OCI-LY7 (cell line): ENCODE measurements at places on chromosomes 11 and 22.

- no peak for DNase-seq
Observed at GRCh38 chr11:120056301-120057027, 81.4 kb downstream of the TRIM29 start.

- DNase-seq: no peak
Observed at GRCh38 chr22:39818094-39818493, 75.5 kb downstream of the ENTHD1 start.

DNA sequence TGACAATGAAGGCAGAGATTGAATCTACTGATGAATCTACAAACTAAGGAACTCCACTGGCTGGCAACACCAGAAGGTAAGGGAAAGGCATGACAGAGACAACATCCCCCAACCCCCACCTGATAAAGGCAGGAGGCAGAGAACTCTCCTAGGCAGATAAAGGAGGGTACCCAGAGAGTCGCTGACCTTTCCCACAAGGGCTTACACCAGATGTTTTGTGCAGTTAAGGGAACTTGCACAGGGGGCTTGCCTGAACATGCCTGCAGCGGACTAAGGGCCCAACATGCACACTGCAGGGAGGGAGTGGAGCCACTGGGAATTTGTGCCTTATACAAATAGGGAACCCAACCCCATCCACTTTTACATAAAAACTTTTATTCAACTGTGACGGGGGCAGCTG, 1996.9 kb upstream of the RAG2 start:
- no peak for DNase-seq

DNA sequence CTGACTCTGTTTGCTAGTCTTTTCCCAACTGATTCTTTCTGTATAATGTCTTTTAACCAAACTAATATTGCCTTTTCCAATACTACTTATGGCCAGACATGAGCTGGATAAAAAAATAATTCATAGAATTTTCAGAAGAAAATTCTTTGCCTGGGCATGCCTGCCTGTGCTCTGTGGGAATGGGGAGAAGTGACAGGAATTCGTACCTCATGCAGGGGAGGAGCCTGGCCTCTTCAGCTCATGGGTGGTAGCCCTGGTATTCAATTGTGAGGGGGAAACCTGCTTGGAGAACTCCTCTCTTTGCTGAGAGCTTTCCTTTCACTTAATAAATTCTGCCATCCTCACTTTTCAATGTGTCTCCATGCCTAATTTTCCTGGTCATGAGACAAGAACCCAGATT, 928.8 kb downstream of the FAM181B start:
- DNase-seq: no peak

- DNase-seq: no peak
Observed at GRCh38 chr11:15215005-15215404, 100.3 kb downstream of the INSC start.

- DNase-seq: no peak
Observed at GRCh38 chr22:39129081-39129480, 23.4 kb downstream of the CBX7 start.

DNA sequence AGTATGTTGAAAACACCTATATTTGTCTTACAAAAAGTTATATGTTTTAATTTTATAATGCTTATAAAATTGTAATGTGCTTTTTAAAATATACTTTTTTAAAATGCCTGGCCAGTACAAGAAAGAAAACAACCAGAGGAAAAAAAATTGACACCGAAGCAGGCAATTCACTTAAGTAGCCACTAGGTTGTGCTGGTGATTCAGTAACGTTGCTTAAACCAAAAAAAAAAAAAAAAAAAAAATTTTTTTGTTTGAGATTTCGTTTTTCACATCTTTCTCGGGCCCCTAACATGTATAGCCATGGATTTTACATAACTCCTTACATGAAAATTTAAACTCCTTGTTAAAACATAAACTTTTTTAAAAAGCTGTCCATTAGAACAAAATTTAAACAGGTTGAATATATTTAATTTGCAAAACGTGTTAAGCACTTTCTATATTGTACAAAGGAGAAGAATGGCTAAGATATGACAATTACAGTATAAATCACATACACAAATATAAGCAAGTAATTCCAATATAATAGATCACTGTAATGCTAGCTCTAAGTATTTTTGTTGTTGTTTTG, 9.2 kb downstream of the OR8B4 start:
- peak; percentile 64 for DNase-seq

GRCh38 chr11:65851811-65852507, 6.0 kb downstream of the CFL1 start:
- DNase-seq: no peak

- no peak for DNase-seq
Observed at GRCh38 chr11:61019037-61019831, 47.8 kb downstream of the CD6 start.

DNA sequence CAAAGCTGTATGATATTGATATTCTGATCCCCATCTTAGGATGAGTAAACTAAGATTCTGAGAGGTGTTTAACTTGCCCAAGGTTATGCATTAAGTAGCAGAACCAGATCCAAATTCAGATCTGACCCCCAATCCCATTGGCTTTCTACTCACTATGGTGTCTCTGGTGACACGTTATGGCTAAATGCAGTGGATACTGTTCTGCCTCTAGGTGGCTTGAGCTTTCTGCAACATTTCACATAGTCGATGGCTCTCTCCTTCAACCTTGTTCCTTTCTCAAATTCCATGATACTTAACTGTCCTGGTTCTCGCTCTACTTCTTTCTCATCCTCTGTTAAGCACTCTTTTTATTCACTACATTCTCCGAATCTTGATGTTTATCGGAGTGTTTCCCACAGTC, 9.4 kb downstream of the C11orf97 start:
- DNase-seq: peak; percentile 7

GRCh38 chr11:96114178-96115064, 190.5 kb upstream of the MTMR2 start:
- no peak for DNase-seq

DNA sequence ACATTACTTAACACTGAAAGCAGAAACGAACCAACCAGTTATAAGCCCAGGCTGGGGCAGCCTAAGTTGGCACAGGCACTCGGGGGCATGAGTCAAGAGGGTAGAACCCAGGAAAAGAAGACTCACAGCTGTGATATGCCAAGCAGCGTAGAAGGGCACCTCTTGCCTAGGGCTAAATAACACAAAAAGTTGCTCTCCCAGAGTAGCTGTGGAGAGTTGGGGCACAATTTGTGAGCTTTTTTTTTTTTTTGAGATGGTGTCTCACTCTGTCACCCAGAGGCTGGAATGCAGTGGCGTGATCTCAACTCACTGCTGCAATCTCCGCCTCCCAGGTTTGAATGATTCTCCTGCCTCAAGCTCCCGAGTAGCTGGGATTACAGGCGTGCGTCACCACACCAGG, 8.8 kb downstream of the CLMP start:
- no peak for DNase-seq

GRCh38 chr11:119664063-119664572, 64.9 kb downstream of the NECTIN1 start:
- no peak for DNase-seq

DNA sequence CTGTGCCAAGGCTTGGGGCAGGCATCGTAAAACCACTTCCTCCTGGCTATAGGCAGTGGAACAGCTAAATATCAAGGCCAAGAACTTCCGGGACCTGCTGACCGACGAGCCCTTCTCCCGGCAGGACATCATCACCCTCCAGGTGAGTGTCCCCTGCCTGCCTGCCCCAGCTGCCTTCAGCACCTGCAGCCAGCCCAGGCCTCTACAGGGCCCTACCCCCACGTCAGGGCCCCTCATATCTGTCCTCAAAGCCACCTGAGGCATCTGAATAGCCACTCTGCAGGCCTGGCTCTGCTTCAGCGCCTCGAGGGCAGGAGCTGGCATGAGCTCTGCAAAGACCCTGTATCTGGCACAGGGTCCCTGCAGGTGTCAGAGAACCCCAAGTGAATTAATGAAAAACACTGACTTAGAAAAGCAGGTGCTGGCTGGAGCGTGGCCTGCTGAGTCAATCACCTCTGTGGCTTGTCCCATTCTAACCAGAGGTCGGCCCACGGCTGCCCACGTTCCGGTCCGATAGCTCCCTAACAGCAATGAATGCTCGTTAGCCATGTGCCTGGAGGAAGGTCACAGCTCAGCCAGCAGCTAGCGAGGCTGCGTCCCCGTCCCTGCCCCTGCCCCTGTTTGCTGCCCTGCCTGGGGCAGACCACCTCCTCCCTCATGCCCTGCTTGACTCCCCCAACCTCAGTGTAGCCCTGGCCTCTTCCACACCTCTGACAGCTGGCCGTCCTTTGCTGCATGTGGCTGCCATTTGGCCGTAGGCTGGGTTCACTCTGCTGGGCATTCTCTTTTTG, 16.8 kb downstream of the PPIL2 start:
- DNase-seq: no peak

GRCh38 chr22:46881373-46882118, 119.1 kb downstream of the TBC1D22A start:
- DNase-seq: no peak

DNA sequence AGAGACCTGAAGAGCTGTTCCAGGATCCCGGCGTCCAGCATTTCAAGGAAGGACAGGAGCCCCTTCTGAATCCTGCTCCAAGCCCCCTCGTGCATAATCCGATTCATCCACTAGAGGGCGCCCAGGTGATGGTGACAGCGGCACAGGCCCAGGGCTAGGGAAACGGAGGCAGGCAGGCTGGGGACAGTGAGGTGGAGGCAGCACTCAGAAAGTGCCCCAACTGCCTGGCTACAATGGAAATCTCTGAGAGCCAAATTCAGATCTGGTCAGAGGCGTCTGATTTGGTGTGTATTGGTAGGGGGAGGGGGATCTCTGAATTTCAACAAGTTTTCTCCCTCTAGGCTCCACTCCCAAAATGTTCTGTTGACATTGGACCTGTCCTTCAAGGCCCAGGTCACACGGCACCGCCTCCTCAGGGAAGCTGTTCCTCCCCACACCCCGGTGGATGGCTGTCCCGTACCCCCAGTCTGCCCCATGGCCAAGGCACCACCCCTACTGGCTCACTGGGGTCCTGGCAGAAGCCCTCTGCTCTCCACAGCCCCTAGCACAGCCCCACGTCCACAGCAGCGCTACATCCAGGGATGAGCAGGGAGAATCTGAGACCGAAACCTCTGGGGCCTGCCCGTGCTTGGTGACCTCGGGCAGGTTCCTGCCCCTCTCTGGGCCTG, 142.9 kb downstream of the CRYBB2 start:
- peak; percentile 66 for DNase-seq

DNA sequence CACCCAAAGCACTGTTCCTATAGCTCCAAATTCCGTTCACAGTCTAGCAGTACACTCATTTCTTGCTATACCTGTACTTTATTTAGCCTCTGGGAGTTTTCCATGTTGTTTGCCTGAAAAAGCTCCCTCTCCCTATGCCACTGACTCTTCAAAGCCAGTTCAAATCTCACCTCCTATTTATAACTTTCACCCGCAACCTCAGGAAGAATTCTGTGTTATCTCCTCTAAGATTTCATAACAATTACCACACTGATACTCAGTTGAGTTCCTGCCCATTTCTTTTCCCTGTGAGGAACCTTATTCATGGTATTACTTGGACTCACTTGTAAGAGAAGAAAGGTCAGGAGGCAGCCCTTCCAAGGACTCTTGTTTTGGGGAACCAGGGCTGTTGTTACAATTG, 25.2 kb downstream of the GDPD4 start:
- no peak for DNase-seq

DNA sequence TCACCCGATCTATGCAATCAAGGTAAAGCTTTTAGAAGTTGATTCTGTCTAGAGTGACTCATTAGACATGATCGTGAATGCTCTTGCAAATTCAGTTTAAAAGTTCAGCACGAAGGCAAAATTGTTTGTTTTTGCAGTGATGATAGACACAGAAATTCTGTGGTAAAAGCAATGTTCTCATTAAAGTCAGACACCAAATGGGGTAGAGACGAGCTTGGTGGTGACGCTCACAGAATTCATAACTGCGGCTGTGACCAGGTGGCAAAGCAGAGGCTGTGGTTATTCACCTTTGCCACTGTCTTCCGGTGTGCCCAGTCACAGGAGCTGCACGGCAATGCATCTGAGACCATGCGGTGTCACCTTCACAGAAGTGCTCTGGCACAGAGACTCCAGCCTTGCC, 83.4 kb downstream of the WNT7B start:
- DNase-seq: no peak

- peak; percentile 56 for DNase-seq
Observed at GRCh38 chr11:115170133-115170815, 333.9 kb downstream of the CADM1 start.

DNA sequence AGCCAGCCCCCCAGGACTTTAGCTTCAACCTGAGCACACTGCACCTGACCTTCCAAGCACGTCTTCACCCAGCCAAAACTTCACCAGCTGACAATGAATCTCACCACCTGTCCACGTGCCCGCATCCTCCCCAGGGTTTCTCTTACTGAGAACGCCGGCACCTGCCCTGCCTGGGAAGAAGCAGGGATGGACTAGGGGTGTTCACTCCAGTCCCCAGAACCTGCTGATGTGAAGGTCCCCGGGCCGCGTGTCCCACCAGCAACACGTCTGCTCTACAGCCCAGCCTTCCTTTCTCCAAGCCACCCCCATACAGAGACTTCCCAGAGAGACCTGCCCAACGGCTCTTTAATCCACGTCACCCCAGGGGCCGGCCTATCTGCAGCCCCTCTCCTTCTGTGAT, 12.8 kb downstream of the CPT1A start:
- DNase-seq: no peak

- DNase-seq: no peak
Observed at GRCh38 chr11:103043826-103044678, 47.9 kb downstream of the DCUN1D5 start.

GRCh38 chr22:36252754-36253522, at the start of gene APOL1:
Gene APOL1, plus strand, starts transcription at chr22:36253133. Its CDS starts 1,823 bp downstream, at chr22:36254956.
- DNase-seq: peak; percentile 32

DNA sequence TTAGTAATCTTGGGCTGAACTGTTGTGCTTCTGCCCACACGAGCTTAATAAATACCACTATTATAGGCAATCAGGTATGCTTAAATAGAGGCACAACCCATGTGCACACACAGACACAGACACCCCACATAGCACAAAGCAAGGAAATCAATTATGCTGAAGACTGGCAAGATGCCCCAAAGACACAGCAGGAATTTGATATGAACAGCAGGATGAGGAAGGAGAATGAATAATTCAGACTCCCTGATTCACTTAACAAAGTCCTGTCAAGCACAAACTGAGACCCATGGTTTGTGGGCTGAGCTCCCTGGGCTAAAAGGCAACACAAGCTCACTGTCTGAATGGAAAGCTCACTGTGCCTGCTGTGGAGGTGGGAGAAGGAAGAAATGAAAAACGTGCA, 42.5 kb downstream of the RBFOX2 start:
- no peak for DNase-seq

GRCh38 chr11:1305501-1306056, 3.9 kb downstream of the TOLLIP start:
- no peak for DNase-seq

DNA sequence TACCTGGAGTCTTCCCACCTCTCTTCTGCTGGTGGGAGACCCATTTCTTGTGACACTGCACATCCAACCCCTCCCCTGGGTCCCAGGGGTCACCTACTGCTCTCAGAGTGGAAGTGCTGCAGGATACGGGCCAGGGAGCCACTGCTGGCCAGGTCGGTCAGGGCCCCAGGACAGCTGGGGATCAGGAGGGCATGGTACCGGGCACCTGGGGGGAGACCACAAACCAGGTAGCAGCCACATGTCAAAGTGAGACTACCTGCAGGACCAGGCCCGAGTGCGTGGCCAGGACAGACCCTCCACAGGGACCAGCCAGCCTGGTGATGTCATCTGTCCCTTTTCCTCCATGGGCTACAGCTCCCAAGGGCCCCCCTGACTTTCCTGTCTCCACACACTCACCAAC, 3.9 kb downstream of the GATD1 start:
- no peak for DNase-seq

GRCh38 chr22:26845021-26845743, 187.8 kb downstream of the MIAT start:
- no peak for DNase-seq
